Brain microvascular endothelial cell (primary cell): ENCODE measurements at places on chromosomes 3 and 15.

DNA sequence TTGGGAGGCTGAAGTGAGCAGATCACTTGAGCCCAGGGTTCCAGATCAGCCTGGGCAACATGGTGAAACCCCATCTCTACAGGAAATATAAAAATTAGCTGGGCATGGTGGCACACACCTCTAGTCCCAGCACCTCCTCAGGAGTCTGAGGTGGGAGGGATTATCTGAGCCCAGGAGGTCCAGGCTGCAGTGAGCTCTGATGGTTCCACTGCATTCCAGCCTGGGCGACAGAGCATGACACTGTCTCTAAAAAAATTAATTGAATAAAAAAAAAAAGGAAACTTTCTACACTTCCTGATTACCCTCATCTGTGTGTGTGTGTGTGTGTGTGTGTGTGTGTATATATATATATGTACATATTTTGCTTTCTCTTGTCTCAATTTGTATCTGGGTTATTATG lies 31.4 kb downstream of the DIPK2A start:
- DNase-seq = no peak

- DNase-seq = no peak
These were observed 211.3 kb upstream of the CHRM5 start for GRCh38 chr15:33756961-33757360.

GRCh38 chr3:146750196-146750595 lies 145.1 kb upstream of the PLSCR5 start:
- no peak for DNase-seq

GRCh38 chr3:138786788-138787271 lies 47.9 kb downstream of the PIK3CB start:
- DNase-seq = peak; percentile 55

DNA sequence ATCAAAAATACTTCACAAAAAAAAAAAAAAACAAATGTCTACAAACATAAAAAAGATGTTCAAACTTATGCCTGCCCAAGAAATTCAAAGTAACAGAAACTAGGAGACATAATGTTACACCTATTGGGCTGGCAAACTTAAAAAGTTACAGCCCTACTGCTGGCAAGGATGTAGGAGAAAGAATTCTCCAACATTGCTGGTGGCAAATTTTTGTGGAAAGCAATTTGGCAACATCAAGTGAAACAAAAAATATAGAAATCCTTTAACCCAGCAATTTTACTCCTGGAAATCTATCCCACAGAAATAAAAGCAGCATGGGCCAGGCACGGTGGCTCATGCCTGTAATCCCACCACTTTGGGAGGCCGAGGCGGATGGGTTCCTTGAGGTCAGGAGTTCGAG lies 73.2 kb downstream of the STAG1 start:
- DNase-seq = no peak

DNA sequence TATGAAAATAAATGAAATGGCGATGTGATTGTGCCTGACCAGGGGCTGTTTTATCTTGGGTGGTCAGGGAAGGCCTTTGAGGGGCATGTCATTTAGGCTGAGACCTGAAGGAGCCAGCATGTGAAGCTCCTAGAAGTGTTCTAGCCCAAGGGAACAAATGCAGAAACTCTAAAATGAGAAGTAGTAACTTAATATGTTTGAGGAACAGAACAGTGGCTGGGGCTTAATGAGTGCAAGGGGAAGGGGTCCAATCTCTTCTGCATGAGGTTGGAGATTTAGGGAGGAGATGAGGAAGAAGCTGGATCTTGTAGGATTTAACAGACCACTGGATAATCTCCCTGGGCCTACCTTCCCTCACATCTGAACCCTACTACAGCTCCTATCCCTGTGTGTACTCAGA lies 110.5 kb downstream of the AKAP13 start:
- DNase-seq = no peak

DNA sequence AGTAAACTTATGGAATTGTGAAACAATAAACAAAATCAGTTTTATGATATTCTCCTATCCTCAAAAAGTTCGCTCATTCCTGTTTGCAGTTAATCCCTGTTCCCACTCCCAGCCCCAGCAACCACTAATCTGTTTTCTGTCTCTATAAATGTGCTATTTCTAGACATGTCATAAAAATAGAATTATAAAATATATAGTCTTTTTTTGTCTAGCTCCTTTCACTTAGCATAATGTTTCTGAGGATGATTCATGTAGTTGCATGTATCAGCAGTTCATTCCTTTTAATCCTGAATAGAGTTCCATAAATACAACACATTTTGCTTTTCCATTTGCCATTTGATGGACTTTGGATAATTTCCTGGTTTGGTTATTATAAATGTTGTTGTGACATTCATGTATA lies 140.0 kb downstream of the KCNAB1 start:
- no peak for DNase-seq

- no peak for DNase-seq
These were observed 46.8 kb downstream of the ALDH1L1 start for GRCh38 chr3:126133606-126134005.

GRCh38 chr3:8488877-8489276 lies 12.7 kb upstream of the LMCD1 start:
- no peak for DNase-seq

- DNase-seq = peak; percentile 54
These were observed 184.9 kb upstream of the LPP start for GRCh38 chr3:187968883-187969580.

DNA sequence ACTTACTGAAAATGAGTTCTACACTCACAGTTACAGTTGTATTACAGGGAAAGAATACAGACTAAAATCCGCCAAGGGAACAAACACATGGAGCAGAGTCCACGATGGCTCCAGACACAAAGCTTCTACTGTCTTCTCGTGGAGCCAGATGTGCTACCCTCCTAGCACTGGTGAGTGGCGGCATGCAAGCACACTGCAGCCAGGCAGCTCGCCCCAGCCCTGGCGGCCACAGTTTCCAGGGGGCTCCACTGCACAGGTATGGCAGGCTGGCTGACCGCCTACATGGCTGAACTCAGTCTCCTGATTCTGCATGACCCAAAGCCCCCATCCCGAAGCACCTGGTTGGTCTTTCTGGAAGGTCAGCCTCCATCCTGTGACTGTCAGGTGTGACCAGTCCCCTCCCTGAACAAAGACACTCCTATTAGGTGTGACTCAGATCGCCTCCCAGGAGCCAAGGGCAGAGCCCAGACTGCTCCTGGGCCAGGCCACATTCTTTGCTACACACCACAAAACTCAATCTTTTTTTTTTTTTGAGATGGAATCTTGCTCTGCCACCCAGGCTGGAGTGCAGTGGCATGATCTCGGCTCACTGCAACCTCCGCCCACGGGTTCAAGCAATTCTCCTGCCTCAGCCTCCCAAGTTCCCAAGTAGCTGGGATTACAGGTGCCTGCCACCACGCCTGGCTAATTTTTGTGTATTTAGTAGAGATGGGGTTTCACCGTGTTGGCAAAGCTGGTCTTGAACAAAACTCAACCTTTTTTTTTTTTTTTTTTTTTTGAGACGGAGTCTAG lies 51.5 kb downstream of the CFAP92 start:
- DNase-seq = no peak

DNA sequence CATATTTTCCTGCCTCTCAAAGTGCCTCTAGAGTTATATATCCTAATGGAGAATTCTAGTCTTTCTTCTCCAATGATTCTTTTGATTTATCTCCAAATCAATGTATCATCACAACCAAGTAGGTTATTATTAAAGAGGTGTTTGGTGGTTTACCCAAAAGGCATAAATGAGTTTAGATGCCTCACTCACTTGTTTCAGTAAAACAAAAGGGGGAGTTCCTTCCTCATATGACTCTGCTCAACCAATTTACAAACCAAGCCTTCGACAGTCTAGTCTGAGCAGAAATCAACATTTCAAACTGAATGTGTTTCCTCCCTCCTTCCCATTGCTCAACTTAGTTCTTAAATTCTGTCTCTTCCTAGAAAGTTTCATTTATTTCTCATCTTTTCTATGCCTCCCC lies 116.5 kb downstream of the TNIK start:
- DNase-seq = no peak

GRCh38 chr3:114420072-114420471 lies 126.2 kb downstream of the TIGIT start:
- DNase-seq = no peak

DNA sequence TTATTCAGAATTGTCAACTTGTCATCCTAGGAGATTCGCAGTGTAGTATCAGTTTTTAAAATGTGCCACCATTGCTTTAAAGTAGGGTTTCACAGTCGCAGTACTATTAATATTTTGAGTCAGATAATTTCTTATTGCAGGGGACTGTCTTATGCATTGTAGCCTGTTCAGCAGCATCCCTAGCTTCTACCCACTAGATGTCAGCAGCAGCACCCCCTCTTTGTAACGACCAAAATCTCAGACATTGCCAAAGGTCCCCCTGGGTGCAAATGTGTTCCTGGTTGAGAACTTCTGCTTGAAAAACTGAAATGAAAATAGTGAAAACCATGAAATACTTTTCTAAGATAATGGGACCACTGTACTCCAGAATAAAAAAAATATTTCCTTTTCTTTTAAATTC lies 474.8 kb downstream of the CNTN3 start:
- no peak for DNase-seq

DNA sequence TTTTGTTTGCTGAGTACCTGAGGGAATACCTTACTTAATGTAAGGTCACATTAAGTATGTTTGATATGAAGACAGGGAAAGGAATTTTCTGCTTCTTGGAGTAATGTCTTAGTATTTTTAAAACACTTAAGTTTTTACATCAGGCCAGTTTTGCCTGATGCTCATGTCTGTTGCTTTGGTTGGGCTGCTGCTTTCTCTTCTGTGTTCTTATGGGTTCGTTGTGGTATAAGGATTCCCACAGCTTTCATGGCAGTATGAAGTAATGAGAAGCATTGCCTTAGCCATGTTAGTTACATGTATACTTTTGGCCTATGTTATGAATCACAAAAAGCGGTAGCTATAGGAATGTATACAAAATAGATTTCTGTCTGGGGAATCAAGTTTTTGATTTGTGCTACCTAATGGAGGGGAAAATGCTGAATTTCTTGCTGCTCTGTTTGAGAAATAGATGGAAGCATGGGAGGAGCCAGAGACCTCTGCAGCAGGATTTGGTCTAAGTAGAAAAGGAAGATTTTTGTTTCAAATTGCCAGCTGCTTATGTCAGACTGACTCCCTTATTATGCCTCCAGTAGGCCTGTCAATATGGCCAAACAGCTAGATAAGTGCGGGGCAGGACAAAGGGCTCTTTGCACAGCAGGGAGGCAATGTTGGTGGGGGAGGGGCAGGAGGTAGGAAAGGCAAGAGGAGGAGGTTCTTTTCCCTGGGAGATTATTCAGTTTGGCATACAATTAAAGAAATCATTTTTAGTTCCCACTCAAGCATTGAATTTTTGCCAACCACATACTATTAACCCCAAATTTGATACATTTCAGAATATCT lies 5.2 kb downstream of the SETD5 start:
- peak; percentile 43 for DNase-seq

GRCh38 chr3:101836652-101837598 lies 12.4 kb upstream of the NFKBIZ start:
- no peak for DNase-seq

DNA sequence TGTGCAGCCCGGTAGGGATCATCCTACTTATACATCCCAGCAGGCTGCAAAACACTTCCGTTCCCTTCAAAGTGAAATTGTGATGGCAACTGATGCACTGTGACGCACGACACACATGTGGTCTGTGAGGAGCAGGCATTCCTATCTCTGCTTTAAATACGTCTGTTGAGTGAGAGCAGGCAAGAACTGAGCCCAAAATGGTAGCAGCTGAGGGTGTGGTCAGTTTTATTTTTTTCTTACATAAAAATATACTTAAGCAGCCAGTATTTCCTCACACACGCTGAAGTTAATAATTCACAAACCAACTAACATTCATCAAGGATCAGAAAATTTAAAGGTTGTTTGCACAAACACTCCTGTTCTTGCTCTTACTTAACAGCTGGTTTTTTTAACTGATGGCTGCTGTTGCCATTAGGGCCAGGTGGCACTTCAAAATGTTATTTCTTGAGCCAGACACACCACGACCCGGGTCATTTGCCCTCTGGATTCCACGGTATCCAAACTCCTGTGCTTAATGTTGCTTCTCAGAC lies 23.9 kb downstream of the LRIG1 start:
- DNase-seq = no peak

DNA sequence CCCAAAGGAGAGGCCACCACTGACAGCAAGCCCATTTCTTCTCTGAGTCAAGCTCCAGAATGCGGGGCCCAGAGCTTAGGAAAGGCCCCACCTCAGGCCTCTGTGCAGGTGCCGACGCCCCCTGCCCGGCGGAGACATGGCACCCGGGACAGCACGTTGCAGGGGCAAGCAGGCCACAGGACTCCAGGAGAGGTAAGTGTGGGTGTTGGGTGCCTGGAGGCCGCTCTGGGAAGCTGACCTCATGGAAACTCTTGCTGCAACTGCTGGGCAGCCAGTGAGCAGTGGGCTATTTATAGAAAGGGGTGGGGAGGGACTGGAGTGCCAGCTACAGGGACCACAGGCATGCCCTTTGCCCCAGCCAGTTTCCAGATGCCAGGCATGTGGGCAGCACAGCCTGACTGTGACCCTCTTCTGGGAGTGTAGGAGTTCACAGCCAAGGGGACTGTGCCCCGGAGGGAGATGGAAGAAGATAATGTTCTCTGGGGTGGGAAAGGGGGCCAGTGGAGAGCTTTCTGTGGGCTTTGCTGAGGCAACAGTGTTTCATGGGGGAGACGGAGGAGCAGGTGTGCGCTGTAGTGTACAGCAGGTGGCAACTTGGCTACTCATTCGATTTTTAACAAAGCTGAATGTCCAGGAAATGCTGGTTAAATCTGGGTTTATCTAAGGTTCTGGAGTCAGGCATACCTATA lies 23.7 kb downstream of the ALPK3 start:
- DNase-seq = no peak

GRCh38 chr3:78839693-78840092 lies 928.1 kb downstream of the ROBO1 start:
- peak; percentile 45 for DNase-seq

DNA sequence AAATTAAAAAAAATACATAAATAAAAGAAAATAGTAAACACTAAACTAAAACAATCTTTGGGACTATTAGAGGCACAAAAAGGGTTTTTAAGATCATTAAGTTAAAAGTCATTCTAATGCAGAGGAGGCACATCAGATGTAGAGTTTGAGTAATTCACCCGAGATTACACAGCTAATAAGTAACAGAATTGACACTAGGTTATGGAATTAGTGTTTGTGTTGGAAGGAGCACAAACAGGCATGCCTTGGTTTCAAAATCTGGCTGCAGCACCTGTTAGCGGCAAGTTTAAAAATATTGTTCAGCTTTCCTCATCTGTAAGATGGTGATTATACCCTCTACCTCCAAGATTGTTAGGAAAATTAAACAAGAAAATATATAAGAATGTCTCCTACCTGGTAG lies 39.0 kb downstream of the RASA2 start:
- no peak for DNase-seq

GRCh38 chr3:152254041-152254440 lies 14.7 kb upstream of the MBNL1 start:
- no peak for DNase-seq

GRCh38 chr3:61650276-61650675 lies 88.9 kb downstream of the PTPRG start:
- DNase-seq = no peak
